A549 treated with DMSO at 1 μM for 4 hours (cell line): ENCODE measurements at places on chromosomes 12 and 14. TPM values are rescaled to one million over a fixed set of nuclear protein-coding genes. Genes with fewer than 3 reads are reported as not detected.

RD3L gene
- not detected in 5 replicates for total RNA-seq

ARHGDIB gene
- 0.89 to 1.5 TPM (median 1.0 TPM) in 5 replicates for total RNA-seq

C12orf54 gene
- total RNA-seq, result not detected in 5 replicates

LALBA gene
- not detected in 5 replicates for total RNA-seq

MYO1H gene
- total RNA-seq, result not detected in 5 replicates

PZP gene
- total RNA-seq, result not detected in 5 replicates

NEUROD4 gene
- not detected in 5 replicates for total RNA-seq

PA2G4 gene
- total RNA-seq, result 305 to 343 TPM (median 320 TPM) in 5 replicates

TPPP2 gene
- total RNA-seq, result not detected in 5 replicates

TARBP2 gene
- total RNA-seq, result 44.2 to 67.4 TPM (median 56.3 TPM) in 5 replicates

FBRSL1 gene
- total RNA-seq, result 50.9 to 84.7 TPM (median 73.0 TPM) in 5 replicates

CLEC6A gene
- not detected in 5 replicates for total RNA-seq

TAS2R8 gene
- total RNA-seq, result not detected in 5 replicates
